ENCODE measurements at places on chromosomes 16 and 17.

GRCh38 chr17:1039123-1039507, 42.2 kb downstream of the TIMM22 start:
- no peak overlapping the region for H3K27ac ChIP-seq
- H3K36me3 ChIP-seq: no peaks in the 10 kb centered on the region
- H3K4me1 ChIP-seq: no peaks in the 10 kb centered on the region

DNA sequence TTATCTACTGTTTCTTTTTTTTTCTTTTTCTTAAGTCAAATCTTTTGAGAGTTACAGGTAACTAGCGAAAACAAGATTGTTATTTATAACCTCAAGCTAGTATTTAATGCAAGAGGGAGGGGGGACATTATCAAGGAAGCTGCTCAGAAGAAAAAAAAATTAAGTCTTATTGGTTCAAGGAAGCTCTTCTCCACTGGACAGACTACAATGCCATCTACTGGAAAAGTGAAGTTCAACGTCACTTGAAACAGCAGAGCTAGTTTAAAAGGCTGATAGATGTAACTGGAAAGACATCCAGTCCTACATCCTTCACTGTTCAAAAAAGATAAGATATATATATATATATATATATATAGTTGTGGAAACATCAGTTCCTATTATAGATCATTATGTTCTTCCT, 418.0 kb upstream of the PSMD7 start:
- DNase-seq: no peak
- H3K4me1 ChIP-seq: no peaks in the 10 kb centered on the region
- H3K27ac ChIP-seq: no peak overlapping the region
- no peak overlapping the region for H3K4me3 ChIP-seq
- no peaks in the 10 kb centered on the region for H3K36me3 ChIP-seq
- H3K27me3 ChIP-seq: peaks cover under 1% of the 10 kb centered on the region

- peak overlapping the region; percentile 92 for H3K27ac ChIP-seq
- peaks cover 17% of the 10 kb centered on the region for H3K27me3 ChIP-seq
- H3K36me3 ChIP-seq: peaks cover 13% of the 10 kb centered on the region
- peaks cover 37% of the 10 kb centered on the region for H3K4me1 ChIP-seq
- peak overlapping the region; percentile 92 for H3K4me3 ChIP-seq
- peak; percentile 75 for DNase-seq
Measured at GRCh38 chr17:7435676-7436555, 681 bp downstream of the TMEM102 start.

GRCh38 chr17:7177954-7178477, 1.2 kb downstream of the ASGR1 start:
- DNase-seq: peak; percentile 13
- peaks cover 11% of the 10 kb centered on the region for H3K4me1 ChIP-seq
- peaks cover 11% of the 10 kb centered on the region for H3K27me3 ChIP-seq
- H3K27ac ChIP-seq: no peak overlapping the region

DNA sequence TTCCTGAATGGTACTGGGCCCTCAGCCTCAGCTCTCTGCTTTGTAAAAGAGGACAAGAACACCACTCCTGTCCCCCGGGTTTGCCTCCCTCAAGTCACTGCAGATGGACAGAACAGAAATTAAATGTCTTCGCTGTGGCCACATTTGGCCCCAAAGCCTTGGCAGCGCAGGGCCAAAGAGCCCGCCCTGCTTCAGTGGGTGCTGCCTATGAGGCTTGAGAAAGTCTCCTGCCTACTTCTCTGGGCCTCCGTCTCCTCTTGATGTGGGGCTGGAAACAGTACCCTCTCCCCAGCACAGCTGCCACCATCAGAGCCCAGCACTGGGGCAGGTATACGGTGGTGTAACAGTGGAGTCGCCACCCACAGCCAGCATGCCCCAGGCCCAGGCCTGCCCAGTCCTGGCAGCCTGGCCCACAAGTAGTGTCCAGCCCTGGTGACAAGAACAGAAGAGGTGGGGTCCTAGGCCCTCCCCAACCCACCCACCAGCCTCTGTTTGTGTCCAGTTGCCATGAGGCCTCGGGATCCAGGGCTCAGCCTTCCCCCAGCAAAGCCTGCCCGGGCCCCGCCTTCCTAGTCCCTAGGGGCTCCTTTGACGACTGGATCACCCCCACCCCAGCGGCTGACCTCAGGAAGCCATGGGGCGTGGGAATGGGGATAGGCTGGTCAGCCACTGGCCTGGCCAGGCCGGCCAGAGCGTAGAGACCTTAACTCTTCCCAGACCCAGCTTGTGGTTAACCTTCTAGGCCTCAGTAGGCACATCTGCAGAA, 3.9 kb upstream of the TPPP3 start:
- H3K27me3 ChIP-seq: peaks cover 30% of the 10 kb centered on the region
- H3K36me3 ChIP-seq: no peaks in the 10 kb centered on the region
- H3K4me1 ChIP-seq: peaks cover 9% of the 10 kb centered on the region
- DNase-seq: no peak
- H3K4me3 ChIP-seq: no peak overlapping the region

DNA sequence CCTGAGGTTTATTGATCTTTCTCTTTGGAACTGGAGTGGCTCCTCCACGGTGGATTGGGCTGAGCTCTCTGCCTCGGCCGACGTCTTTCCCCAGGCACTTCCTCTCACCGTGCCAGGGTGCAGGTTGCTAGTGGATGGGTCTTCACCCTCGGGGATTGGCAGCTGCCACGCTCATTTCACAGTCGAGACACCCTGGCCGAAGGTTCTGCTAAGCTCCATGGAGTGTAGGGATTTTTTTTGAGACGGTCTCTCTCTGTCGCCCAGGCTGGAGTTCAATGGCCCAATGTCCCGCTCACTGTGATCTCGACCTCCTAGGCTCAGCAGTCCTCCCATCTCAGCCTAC, 280.8 kb downstream of the SEC14L1 start:
- H3K4me1 ChIP-seq: peaks cover 60% of the 10 kb centered on the region
- H3K36me3 ChIP-seq: no peaks in the 10 kb centered on the region
- peak overlapping the region; percentile 57 for H3K4me3 ChIP-seq
- DNase-seq: no peak
